ENCODE measurements at places on chromosomes 6 and 20.

GRCh38 chr6:159105716-159106115 is 60.9 kb upstream of the TAGAP start:
- no peak for DNase-seq

DNA sequence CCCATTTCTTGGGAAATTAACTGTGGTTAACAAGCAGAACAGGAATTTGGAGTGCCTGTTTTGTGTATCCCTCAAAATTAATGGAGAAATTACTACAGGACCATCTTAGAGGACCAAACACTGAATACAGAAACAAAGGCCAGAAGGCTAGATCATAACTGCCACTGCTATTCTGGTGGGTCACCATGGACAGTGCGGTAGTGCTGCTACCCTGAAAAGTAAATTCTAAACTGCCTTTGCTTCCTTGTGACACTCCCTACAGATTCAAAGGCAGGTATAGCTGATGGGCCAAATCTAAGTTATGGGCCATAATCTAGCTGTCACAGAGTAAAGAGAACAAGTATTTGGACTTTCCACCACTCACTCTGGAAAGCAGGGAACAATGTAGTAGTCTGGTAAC is 575.8 kb upstream of the ADGRB3 start:
- DNase-seq, result no peak

DNA sequence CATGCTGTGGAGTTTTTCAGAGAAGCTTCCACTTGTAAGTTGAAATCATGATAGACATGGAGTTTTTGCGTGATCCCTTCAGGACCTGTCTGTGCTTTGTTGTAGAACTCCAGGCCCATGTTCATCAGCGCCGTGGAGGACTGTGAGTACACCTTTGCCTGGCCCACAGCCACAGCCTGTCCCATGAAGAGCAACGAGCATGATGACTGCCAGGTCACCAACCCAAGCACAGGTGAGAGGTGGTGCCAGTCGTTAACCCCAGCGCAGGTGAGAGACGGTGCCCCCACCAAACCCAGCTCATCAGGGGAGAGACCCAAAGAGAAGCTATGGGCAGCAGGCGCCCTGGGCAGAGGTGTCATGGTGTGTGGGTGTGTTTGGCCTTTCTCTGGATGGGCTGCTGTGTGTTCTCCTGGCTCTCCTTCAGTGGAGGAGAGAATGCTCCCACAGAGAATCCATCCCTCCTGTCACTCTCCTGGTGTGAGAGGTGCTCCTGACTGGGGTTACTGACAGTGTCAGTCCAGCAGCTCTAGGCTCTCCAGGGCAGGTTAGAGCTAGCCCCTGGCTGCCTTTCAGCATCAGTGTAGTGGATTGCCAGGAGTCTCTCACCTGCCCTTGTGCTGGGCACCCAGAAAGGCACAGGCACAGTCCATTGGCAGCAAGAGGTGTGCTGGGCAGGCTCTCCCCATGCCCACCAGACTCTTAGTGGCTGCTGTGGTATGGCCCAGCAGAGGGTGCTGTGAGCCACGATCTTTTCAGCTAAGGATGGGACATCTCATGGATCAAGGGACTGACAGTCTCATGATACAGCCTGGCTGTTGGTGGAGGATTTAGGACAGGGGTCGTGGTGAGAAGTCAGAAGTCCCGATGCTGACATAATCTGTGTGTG is 49.6 kb upstream of the SLC22A1 start:
- DNase-seq, result no peak

DNA sequence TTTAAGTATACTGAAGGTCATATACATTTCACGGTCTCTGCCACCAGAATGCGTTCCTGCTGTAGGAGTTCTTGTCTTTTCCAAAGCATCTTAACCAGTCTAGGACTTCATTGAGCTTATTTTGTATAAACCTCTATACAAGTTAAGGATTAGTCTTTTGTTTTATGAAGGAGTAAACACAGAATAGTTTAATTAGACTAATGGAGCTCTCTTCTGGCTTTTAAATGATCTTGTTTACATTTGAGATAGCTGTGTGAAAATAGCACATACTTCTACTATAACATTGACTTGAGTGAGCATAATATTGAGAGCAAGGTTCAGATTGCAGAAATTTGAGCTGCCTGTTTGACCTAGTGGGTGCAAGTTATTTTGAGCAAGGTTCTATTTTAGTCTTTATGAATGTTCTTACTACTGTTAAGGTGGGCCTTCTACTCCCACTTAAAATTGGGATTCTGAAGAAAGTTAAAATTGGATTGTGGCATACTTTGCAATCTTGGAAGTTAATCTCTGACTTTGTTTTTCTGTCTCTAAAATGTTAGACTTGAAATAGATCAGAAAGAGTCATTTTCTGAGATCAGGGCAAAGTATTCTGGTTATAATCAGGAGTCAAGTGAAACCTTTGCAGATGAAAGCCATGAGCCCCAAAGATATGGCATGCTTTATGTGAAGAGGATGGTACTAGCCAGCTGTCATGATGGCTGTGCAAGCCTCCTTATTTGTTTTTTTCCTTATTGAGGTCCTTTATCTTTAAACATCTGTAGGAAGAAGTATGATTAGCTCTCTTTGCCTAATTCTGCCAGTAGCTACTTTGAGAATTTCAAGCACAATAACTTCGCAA is 41.8 kb downstream of the RPRD1B start:
- no peak for DNase-seq

GRCh38 chr6:104613416-104614001 is 246.2 kb downstream of the HACE1 start:
- DNase-seq, result no peak

- no peak for DNase-seq
These were observed 9.1 kb downstream of the MAP3K4 start for GRCh38 chr6:161000632-161001031.

DNA sequence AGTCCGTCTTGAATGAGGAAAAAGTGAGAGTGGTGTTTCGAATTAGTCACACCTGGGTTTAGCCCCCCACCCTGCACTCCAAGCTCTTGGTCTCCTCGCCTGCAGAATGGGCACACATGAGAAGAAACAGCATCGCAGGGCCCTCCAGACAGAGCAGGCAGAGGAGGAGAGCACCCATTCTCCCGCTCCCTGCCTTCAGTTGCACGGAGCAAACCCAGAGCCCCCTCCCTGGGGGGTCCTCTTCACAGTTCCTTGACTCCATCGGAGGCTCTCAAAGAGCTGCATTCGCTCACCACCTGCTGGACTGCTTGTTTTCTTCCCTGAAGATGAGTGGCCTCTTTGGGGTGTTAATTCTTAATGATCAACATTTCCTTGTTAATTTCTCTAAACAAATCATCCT is 5.1 kb downstream of the CST7 start:
- DNase-seq, result no peak

- no peak for DNase-seq
These were observed 704.2 kb upstream of the CITED2 start for GRCh38 chr6:140078561-140079125.

GRCh38 chr6:155100087-155100486 is 105.0 kb downstream of the TIAM2 start:
- DNase-seq, result no peak

DNA sequence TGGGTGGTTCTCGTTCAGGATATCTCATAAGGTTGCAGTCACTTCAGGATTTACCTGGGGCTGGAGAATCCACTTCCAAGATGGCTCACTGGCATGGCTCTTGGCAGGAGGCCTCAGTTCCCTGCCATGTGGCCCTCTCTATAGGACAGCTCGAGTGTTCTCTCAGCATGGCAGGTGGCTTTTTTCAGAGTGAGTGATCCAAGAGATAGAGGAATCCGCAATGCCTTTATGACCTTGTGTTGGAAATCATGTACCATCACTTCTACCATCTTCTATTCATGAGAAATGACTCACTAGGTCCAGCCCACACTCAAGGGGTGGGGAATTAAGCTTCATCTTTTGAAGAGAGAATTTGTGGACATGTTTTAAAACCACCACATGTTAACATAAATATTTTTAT is 37.8 kb downstream of the PPP1R16B start:
- no peak for DNase-seq

GRCh38 chr6:46642928-46643751 is 9.5 kb downstream of the CYP39A1 start:
- DNase-seq, result no peak

DNA sequence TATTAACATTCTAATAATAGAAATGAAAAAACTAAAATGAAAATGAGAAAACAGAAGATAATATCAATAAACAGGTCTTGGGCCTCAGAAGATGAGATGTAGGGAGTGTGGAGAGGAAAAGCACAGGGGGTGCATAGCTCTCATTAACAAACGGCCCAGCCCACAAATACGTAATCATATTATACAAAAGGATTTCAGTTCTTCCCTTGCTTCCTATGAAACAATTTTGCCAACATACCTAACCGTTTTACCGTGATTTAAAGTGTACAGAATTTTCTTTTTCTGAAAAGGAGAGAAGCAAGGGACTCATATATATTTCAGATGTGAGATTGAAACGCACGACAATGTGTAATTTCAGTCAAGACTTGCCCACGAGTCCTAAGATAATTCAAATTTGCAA is 136.0 kb downstream of the HFE start:
- DNase-seq, result no peak

GRCh38 chr6:150547502-150548222 is 52.0 kb upstream of the PLEKHG1 start:
- DNase-seq, result no peak

- no peak for DNase-seq
These were observed 130.7 kb downstream of the UTRN start for GRCh38 chr6:144415835-144416237.

DNA sequence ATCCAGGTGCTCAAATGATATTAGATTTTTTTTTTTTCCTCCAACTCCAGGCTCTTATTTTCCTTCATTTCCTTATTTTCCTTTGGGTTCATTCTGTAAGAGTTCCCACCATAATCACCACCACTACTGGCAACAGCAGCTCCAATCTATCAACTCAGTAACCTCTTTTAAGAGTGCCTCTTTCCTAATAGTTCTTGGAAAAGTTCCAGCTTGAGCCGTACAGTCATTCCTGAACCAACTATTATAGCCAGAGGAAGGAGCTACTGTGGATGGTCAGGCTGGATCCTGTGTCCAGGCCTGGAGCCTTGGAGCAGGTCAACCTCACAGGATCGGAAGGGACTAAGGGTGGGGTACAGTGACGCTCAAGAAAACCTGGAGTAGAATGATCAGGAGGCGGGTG is 4.2 kb upstream of the ANGPT4 start:
- DNase-seq, result no peak

DNA sequence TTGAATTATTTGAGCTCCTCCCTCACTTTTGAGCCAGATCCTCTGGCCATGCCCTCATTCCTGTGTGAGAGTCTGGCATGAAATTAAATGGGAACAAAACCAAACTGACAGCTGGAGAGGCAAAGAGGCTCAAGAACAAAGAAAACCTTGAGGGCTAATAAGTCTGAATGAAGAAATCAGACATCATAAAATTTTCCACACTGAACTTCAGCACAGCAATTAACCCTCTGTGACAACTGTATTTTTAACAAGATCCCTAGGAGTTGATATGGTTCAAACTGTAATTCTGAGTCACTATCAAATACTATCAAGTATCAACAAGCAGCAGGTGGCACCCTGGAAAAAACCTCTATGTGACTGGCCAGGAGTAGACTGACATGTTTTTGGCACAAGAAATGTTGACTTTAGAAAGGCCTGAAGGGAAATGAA is 109.4 kb upstream of the EMILIN3 start:
- no peak for DNase-seq

- DNase-seq, result no peak
These were observed 1.6 kb upstream of the HEY2 start for GRCh38 chr6:125747589-125748405.

DNA sequence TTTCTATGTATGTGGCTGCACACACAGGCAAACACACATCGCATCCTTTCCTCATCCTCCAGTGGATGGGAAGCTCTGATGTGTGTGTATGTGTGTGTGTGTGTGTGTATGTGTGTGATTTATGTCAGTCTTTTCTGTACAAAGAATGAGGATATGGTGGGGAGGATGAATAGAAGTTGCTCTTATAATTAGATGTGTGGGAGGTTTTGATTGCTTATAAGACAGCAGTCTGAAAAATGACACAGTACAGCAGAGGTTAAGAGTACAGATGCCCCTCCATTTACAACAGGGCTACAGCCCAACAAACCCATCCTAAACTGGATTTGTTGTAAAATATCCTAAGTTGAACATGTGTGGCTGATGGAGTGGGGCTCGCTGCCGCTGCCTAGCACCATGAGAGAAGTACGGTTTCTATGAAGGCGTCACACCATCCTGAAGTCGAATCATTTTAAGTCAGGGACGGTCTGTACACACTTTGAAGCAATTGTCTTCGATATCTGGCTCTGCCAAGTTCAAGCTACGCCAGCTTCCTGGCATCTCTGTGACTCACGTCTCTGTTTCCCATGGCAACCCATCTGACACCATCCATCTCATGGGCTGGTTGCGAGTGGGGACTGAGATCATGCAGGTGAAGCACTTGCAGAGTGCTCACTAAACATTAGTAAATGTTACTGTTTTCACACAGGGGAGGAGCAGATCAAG is 252.6 kb downstream of the MYLK4 start:
- no peak for DNase-seq

DNA sequence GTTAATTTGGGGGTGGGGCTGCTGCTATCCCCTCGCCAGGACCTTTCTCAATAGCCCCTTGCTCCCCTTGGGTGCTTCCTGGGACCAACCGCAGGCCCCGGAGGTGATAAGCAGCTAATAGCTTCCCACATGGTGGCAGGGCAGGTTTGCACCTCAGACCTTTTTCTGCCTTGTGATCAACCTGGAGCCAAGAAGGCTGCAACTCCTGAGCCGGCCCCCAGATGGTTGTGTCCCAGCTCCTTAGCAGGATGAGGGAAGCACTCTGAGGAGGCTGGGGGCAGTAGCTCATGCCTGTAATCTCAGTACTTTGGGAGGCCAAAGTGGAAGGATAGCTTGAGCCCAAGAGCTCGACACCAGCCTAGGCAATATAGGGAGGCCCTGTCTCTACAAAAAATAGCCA is 85.5 kb downstream of the BMP7 start:
- DNase-seq, result no peak

DNA sequence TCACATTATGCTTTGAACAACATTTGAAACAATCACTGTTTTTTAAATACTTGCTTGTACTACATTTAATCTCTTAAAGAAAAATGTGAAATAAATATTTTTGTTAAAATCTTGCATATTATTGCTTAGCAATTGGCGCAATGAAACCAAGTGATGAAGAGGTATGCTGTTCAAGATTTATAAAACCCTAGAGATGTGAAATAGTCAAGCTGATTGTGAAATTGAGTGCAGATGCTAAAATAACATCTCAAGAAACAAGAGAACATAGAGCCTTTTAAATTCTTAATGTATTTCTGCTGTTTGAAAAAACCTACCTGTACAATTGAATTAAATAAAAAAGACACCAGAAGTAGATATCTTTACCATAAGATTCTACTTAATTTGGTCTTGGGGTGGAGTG is 179.2 kb upstream of the MCHR2 start:
- DNase-seq, result no peak
